ENCODE measurements at places on chromosomes 1 and 21.

GRCh38 chr21:28444111-28444510, 548.6 kb downstream of the LTN1 start:
- no peak for DNase-seq

GRCh38 chr1:46021046-46021996, 111.1 kb downstream of the PIK3R3 start:
- DNase-seq, result no peak

GRCh38 chr1:111603979-111604378, 15.6 kb upstream of the RAP1A start:
- no peak for DNase-seq

DNA sequence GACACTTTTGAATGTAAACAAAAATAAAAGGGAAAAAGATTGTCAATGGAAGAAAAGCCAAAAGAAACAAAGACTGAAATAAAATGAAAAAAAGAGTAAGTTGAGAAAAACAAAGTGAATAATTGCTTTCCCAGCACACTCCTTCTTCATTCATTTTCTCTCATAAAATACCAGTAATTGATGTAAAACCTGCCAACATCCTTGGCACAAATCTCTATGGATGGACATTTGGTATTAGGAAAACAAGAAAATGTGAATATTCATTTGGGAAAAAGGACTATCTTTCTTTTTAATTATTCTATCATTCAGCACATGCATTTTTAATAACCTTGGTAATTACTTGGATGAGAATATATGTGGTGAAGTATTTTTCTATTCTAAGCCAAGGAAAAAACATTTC, 204.4 kb upstream of the TNR start:
- no peak for DNase-seq

DNA sequence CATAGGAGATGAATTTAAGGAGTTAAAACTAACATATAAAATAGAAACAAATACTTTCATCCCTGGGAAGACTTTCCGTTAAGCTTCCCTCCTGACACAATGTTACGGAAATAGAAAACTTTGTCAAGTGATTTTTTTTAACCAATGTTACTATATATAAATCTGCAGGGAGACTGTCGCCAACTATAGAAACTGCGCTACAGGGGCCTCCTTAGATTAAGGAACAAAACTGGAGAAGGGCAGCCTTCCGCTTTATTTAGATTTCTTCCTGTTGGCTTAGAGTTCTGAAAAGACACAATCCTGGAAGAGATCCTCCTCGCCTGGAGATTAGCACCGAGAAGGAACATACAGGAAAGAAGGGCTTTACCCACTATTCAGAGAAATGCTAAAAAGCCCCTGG, 1.5 kb downstream of the MGST3 start:
- DNase-seq, result peak; percentile 63

- DNase-seq, result peak; percentile 80
Observed at GRCh38 chr1:205247130-205247921, 19.6 kb downstream of the TMCC2 start.

GRCh38 chr21:28740125-28740524, 252.6 kb downstream of the LTN1 start:
- no peak for DNase-seq

- no peak for DNase-seq
Observed at GRCh38 chr1:97636941-97637340, 283.9 kb downstream of the DPYD start.

DNA sequence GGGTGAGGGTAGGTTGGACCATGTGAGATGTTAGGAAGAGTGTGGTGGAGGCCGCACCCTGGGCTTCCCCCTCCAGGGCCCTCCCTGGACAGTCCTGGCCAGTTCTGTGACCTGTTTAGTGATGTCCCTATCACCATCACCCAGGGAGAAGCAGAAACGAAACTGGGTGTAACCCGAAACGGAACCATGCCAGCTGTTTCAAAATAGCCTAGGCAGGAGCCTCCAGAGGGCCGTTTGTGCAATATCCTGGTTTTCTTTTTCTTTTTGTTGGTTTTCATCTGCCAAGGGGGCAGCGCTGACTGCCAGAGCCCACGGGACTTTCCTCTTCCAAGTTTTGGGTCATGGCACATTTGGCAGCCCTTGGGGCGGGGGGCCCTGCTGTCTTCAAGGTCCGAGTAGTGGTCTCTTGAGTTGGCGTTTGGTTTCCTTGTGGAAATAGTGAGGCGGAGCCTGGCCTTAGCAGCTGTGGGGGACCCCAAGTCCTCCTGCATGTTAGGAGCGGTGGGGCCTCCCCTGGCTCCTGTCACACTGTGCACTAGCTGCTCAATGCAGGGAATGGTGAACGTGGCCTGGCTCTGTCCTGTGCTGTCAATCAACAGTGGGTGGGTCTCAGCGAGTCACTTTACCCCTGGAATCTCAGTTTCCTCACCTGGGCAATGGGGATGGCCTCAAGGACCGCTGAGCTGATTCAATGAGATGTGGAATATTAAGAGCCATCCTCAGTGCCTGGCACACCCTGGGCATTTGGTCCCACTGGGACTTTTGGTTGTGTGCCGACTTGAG, 90.7 kb downstream of the ARHGEF10L start:
- no peak for DNase-seq

- DNase-seq, result peak; percentile 27
Observed at GRCh38 chr1:234997896-234998741, 130.5 kb downstream of the TOMM20 start.

DNA sequence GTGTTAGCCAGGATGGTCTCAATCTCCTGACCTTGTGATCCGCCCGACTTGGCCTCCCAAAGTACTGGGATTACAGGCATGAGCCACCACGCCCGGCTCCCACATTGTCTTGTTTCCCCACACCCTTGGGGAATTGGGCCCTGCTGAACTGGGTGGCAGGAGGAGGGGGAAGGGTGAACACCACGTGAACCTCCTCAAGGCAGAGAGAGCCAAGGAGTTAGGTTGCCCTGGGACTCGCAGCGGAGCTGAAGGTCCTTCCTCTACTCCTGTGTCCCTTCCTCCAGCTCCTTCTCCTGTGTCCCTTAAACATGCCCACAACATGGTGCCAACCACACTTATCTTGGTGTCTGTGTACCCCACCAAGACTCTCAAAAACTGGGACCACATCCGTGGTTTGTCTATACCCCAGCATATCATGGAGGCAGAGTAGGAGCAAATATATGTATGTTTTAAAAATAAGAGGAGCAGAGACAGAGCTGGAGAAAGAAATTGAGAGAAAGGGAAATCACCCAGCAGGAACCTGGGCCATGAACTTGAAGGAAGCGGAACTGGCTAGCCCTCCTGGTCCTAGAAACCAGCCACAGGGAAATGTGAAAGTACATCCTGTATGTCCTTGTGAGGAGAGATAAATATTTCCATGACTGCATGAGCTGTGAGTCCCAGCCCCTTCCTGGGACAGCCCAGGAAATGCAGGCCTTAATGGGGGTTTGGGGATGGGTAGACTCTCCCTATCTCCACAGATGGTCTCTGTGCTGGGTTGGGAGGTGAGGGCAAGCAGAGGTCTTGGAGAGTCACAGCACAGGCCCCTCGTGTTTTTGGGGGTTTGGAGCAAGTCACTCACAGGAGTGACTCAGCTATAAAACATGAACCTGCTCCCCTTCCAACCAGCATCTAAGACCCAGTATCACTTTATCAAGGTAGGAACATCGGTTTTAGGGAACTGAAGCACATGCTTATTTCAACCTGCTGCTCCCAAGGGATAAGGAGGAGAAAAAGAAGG, 9.4 kb upstream of the TAL1 start:
- DNase-seq, result no peak

GRCh38 chr1:186578325-186579016, 101.8 kb downstream of the PTGS2 start:
- peak; percentile 15 for DNase-seq

DNA sequence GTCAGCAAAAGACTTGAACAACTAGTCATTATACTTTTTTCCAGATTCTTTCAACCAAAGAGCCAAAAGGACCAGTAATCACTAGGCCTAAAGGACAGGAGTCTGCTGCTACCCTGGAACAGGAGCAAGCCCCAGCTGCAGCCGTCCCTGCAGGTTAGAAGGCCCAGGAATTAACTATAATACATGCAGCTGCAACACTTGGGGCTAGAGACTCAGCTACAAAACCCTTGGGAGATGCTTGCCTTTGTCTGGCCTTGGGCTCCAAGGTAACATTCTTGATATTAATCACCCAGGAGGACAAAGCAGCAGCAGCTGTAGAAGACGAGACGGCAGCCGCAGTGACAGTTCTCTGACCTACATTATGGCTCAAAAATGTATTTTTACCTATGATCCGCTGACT, 841.2 kb upstream of the ADGRL4 start:
- peak; percentile 25 for DNase-seq

- peak; percentile 87 for DNase-seq
Observed at GRCh38 chr1:12124693-12125421, 41.9 kb upstream of the TNFRSF1B start.

DNA sequence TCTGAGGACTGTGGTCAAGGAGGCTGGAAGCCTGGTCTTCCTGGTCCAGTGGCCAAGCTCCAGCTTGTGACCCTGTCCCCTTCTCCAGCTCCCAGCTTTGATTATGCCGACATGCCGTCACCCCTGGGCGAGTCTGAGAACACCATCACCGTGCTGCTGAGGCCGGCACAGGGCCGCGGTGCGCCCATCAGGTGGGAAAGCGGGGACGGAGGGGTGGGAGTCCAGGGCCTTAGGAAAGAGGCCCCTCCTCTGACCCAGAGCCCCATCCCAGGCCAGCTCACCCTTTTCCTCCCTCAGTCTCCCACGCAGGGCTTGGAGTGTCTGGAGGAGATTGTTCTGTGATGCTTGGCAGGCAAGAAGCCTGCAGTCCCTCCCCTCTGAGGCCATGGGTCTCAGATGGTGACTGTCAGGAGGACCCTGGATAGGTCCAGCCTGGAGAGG, 43.6 kb downstream of the PTPRU start:
- DNase-seq, result no peak

- DNase-seq, result no peak
Observed at GRCh38 chr21:41953249-41953830, 478 bp downstream of the C2CD2 start.

DNA sequence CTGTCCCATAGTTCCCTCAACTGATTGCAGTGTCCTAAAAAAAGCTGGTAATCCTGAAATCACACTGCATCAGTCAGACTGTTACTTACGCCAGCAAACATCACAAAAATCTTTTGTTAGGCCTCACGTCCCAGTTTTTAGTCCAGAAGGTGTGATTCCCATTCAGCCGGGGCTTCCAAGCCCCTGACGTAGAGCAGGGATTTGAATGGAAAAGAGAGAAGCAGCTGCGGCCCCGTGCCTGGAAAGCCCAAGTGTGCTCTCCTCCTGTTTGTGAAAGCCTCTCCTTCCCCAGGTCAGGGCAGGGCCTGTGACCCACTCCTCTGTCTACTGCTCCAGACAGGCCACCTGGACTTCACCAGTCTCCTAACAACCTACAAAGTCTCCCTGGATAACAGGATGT, 20.7 kb downstream of the KCNA10 start:
- no peak for DNase-seq
